Activated gamma-delta T cell (primary cell): ENCODE measurements at places on chromosomes 6 and 20.

- DNase-seq = no peak
These were observed 8.1 kb downstream of the PNPLA1 start for GRCh38 chr6:36277946-36278470.

DNA sequence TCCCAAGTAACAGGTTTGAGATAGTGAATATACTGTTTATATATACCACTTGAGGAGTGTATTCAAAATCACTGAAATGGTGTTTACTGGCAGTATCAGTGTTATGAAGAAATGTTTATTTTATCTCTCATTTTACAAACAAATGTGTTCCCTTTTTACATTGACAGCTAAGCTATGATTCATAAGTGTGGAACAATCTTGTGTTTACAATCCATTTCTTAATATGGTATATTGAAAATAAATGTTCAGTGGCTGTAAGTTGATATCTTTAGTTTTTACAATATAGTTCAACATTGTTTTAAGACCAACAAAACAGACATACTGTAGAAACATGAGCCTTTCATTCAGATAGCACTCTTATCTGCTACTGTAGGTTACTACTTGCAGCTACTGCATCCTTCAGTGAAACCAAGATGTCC lies 14.3 kb downstream of the PHF3 start:
- DNase-seq = no peak

- DNase-seq = no peak
These were observed 338.3 kb upstream of the NT5E start for GRCh38 chr6:85111481-85112011.

- no peak for DNase-seq
These were observed 18.2 kb downstream of the GNAS-AS1 start for GRCh38 chr20:58832457-58832856.

- DNase-seq = no peak
These were observed 3.0 kb upstream of the C4A start for GRCh38 chr6:31978831-31979230.

- no peak for DNase-seq
These were observed 118.3 kb upstream of the SLC22A23 start for GRCh38 chr6:3575166-3575565.

- DNase-seq = no peak
These were observed 55.4 kb downstream of the SMOC2 start for GRCh38 chr6:168496139-168496996.

DNA sequence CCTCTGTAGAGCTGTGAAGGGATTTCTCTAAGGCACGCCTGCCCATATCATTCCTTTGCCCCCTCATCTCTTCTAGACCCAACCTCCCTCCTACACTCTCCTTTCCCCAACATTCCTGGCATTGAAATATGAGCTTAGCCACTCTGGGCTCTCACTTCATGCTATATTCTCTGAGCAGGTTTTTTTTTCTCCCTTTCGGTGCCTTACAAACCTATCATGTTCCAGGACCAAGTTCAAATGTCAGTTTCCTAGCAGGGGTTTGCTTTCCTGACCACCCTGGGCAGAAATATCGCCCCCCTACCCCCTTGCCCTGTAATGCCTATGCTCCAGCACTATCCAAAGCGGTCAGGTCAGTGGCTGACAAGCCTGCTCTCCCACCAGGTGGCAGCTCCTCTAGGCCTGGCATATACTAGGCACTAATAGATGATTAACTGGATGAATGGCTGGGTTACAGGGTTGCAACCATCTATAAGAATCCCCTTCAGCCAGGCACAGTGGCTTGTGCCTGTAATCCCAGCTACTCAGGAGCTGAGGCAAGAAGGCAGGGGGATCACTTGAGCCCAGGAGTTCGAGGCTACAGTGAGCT lies 25.7 kb upstream of the AAR2 start:
- DNase-seq = no peak

DNA sequence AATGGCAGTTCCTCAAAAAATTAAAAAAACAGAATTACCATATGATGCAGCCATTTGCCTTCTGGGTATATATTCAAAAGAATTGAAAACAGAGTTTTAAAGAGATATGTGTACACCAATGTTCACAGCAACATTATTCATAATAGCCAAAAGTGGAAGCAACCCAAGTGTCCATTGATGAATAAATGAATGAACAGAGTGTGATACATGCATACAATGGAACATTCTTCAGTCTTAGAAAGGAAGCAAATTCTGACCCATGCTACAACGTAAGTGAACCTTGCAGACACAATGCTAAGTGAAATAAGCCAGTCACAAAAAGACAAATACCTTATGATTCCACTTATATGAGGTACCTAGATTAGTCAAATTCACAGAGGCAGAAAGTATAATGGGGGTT lies 34.7 kb upstream of the YWHAB start:
- no peak for DNase-seq

DNA sequence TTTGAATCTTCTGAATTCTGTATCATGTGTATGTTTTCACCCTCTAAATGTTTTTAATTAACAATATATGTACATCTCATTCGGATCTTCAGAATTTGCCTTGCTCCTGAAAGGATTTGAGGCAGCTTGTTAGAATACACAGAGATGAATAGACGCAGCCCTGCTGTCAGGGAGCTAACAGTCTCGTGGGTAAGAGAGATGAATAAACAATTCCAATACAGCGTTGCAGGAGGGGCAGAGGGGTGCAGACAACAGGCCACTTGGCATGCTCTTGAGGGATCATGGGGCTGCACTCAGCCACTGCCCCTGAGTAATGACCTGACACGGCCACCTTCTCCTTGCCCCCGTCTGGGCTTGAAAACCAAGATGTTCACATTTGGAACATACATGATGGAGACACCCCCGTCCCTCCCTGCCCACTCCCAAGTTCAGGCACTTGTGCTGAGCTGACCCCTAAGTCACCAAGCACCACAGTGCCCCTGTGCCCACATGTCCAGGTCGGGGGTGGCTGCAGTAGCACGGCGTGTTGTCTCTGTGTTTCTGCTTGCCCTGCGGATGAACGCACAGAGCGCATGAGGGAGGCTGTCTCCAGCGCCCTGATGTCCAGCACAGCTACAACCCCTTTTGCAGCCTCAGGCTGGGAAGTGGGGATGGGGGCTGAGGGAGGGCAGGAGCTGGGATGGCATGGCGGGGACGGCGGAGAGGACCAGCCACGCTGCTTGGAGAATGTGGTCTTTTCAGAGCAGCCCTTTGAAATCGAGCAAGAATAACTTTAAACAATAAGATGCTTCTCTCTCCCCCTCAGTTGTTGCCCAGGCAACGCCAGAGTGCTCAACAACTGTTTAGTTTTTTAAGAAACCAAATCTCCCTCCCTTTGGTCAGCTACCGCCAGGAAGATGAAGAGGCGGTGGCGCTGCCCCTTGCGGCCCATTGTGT lies 33.0 kb upstream of the CDH22 start:
- DNase-seq = no peak

DNA sequence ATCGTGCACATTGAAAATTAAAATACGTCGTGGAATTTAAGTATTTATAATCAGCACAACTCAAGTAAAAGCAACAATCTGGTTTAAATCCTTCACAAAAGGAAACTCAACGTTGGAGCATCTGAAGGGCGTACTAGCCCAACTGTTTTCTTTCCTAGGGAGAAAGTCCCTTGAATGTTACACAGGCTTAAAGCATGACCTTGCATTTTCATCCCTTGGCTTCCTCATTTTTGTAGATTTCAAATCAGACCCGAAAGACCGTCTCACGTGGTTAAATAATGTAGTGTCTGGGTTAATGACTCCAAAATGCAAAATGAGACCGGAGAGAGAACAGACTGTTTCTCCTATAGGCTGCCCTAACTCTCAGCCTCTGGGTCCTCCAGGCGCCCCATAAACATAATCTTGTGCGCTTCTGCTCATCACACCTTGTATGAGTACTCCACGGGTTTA lies 249.2 kb upstream of the RREB1 start:
- DNase-seq = no peak

GRCh38 chr6:111806165-111806547 lies 67.1 kb downstream of the FYN start:
- DNase-seq = no peak

- no peak for DNase-seq
These were observed 15.4 kb upstream of the SLC22A16 start for GRCh38 chr6:110491644-110492317.

DNA sequence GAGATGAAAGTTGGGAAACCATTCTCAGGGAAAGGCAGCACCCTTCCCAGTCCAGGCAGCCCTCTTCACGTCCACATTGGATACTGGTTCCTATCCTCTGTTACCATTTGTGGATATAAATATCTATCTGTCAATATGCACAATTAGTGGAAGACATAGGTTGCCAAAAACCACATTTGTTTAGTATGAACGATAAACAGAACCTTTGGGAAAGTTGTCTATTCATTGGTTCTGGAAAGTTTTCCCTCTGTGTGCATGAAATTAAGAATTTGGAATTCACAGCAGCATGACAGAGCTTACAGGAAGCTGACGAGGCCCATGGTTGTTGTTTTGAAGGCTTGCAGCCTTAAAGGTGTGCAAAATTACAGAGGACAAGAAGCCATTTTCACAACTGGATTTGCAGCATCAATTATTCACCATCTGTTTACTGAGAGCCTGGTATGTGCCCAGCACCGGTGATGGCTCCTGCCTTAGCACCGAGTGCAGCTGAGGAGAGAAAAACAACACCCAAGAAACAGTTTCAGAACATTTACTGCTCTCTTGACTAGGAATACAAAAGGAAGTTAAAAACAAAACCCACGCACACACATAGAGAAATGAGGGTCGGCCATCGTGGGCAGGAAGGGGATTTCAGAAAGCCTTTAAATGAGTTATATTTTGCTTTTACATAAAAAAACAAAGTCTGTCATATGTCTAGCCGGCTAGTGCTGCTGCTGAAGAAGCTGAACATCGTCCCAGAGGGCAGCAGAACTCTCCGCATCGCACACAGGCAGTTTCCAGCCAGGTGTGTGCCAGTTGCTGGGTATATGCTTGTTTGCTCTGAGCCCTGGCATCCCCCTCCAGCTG lies 319.6 kb downstream of the FARS2 start:
- no peak for DNase-seq
